CD4-positive, alpha-beta T cell treated with Interleukin-2 at 100 ng/mL for 4 hours (primary cell): ENCODE measurements at places on chromosomes 1 and 21.

- DNase-seq, result no peak
Observed at GRCh38 chr1:10796029-10796944, at the start of gene CASZ1. TSS of gene CASZ1 (minus strand) at chr1:10796646. CDS start at chr1:10693889, 102,757 bp downstream.

GRCh38 chr1:115729756-115730155 is 38.8 kb downstream of the CASQ2 start:
- no peak for DNase-seq

DNA sequence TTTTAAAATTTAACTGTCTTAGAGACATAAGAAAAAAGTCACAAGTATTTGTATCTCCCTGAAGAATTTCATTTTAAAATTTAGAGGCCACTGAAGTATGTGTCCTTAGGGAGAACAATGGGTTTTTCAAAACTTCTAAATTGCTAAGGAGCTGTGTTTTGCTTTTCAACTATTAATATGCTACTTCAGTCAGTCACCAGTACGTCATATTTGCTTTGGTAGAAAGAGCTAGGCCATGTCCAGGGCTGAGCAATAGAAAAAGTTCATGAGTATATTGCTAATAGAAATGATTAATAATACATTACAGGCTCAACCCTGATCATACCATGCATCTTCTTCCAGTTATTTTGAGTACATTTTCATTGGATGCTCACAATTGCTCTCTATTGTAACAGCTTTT is 1.7 kb upstream of the SGIP1 start:
- DNase-seq, result no peak

GRCh38 chr1:99950486-99950885 is 19.3 kb upstream of the SLC35A3 start:
- DNase-seq, result no peak

DNA sequence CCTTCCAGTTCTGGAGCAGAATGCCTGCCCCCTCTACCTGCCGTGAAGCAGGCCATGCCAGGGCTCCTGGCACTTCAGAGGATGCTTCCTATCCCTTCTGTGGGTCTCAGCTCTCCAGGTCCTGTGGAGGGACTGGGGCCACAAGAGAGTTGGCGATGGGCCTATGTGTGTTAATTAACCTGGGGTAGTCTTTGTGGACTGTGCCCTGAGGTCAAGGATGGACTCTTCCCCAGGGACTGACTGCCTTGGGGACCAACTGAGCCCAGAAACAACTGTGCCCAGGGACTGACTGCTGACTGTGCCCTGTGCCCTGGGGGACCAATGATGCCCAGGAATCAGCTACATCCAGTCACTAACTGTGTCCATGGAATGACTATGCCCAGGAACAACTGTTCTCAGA is 37.5 kb upstream of the POU3F1 start:
- DNase-seq, result no peak

GRCh38 chr1:24293392-24294227 is 25.5 kb upstream of the GRHL3 start:
- DNase-seq, result no peak

DNA sequence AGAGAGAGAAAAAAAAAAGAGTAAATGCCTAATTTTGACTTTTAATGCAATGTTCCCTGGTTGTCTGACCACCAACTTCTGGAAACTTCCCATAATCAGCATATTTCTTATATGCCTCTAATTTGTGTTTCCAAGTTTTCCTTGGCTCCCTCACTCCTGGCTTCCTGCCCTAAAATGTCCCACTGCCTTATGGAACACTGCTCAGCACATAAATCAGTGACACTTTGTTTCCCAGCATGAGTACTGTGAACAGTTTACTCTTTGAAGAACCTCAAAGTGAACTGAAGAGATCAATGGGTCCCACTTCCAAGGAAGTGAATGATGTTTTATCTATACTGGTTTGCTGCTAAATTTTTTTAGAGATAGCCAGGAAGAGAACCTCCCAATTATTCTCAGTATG is 271.3 kb upstream of the PRMT6 start:
- DNase-seq, result no peak

- DNase-seq, result no peak
Observed at GRCh38 chr1:202589190-202589930, 120.9 kb downstream of the SYT2 start.

- DNase-seq, result no peak
Observed at GRCh38 chr1:30762930-30763650, 5.5 kb upstream of the LAPTM5 start.

DNA sequence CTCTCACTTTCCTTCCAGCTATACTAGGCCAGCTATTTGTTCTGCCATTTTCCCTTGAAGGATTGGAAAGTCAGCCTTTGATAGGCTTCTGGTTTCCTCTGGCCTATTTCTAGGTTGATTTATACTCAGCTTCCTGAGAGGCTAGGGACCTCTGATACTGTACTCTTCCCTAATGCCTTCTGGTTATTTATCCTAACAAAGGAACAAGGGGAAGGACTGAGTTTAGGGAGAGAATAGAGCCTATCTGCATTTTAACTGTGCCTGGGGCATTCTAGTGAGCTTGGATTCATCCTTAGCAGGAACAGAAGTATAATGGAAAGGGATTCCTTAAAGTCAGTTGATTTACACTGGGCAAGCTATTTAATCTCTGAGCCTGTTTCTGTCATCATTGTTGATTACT is 11.8 kb upstream of the TMEM39B start:
- DNase-seq, result no peak

GRCh38 chr1:33577663-33578062 is 105.2 kb downstream of the ZSCAN20 start:
- DNase-seq, result no peak

- DNase-seq, result no peak
Observed at GRCh38 chr1:201603613-201604232, 64.8 kb downstream of the NAV1 start.

DNA sequence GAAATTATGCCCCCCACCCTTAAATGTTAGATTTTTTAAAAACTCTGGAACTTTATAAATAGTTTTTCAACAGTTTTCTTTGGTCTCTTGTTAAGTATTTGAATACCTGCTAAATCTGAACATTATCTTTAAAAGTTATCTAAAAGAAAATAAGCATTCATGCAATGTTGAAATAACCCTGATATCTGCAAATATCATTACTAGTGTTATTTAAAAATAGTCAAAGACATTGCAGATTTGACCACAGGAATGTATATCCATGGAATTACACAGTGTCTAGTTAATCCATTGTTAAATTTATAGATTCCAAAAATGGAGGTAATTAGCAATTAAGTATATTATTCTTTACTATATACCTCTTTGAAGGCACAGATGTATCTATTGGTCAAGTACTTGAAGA is 42.0 kb downstream of the PRRX1 start:
- no peak for DNase-seq

DNA sequence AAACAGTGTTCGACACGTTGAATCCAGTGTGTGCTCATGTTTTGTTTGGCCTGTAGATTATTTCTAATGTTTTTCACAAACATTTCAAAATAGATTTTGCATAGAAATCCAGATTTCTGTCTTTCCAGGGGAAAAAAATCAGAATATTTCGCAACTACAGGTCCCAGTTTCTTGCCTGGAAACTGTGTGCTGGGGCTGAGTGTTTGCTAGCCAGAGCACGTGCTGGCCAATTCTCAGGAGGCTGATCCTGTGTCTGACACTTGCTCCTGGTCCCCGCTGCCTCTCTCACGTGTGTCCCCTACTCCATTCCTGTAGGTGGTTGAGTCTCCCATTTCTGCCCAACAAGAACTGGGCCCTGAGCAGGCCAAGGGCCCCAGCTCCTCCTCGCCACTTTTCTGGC is 2.4 kb downstream of the MAB21L3 start:
- DNase-seq, result no peak

DNA sequence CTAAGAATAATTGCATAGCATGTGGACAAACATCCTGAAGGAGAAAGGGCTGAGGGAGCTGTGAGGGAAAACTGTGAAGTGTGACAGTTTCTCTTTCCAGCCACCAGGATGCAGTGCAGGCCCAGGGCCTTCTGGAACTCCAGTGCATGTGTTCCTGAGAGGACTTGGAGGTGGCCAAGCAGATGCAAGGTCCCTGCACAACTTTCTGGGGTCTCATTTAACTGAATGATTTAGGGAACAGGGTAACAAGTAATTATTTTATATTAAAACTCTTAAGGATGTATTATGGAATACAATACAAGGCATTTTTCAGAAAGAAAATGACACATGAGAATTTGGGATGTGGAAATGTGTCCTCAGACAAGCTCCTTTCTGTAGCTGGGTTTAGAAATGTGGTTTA is 61.2 kb upstream of the MCOLN3 start:
- DNase-seq, result peak; percentile 34

- DNase-seq, result no peak
Observed at GRCh38 chr1:59359325-59359724, 62.4 kb downstream of the FGGY start.

- no peak for DNase-seq
Observed at GRCh38 chr1:77543822-77544448, 138.5 kb downstream of the ZZZ3 start.

- DNase-seq, result no peak
Observed at GRCh38 chr21:32467291-32467690, 54.8 kb downstream of the EVA1C start.

- no peak for DNase-seq
Observed at GRCh38 chr1:168691541-168691940, 37.5 kb downstream of the DPT start.

GRCh38 chr1:227951624-227952373 is 4.1 kb upstream of the WNT9A start:
- no peak for DNase-seq

DNA sequence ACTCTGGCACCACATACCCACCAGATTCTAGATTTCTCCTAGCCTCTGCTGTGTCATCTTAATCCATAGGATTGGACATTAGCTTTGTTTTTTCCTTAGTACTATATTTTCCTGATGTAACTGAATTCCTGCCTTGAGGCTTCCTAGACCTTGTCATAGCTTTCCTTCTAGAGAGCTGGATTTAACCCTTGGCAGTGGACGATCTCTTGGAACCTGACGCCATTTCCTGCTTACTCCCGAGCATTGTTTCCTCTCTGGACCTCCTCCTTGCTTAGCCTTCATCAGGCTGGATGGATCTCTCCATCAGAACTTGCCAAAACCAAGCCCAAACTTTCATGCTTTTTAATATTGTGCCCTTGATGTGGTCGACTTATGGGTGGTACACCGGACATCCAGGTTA is 1.5 kb downstream of the APOBEC4 start:
- no peak for DNase-seq

DNA sequence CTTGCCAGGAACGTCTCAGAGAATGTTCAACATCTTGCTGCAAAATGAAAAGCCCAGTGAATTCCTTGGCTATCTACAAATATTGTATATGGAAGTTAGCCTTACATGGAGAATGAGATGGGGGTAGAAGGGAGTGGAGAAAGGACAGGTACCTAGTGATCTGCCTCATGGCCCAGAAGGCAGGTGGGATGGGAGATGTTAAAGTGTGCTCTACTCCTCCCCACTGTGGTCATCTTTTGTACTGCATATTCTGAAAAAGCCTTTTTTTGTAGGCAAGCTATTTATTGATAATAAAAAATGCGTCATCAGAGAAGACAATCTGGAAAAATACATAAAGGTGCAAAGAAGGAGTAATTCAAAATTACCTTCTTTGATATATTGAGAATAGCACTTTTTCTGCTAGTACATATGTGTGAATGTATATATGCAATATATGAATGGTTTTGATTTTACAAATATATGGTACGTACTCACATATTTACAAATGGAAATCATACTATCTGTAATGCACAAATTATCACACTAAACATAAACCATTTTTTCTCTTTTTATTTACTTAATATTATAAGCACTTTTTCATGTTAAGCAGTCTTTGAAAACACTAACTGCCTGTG is 19.1 kb upstream of the SLC5A9 start:
- DNase-seq, result peak; percentile 4

DNA sequence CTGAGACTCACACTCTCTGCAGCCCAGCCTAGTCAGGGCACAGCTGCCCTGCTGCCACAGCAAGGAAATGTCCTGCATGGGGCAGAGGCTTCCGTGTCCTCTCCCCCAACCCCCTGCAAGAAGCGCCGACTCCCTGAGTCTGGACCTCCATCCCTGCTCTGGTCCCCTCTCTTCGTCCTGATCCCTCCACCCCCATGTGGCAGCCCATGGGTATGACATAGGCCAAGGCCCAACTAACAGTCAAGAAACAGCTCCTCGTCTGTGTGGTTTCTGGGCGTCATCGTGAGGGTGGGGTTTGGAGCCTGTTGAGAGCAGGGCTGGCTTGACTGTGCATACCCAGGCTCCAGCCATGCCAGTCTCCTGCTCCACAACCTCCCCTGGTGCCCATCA is 19.5 kb downstream of the FAAH start:
- peak; percentile 38 for DNase-seq
